ENCODE measurements at places on chromosomes 7 and 10.
A peak's percentile ranks its signal among the peaks of the same experiment; 100 is the strongest.

GRCh38 chr7:110205899-110206298 is 885.0 kb upstream of the LRRN3 start:
- DNase-seq: no peak

- no peak for DNase-seq
Measured at GRCh38 chr7:44819292-44819691, 22.8 kb downstream of the PPIA start.

- no peak for DNase-seq
Measured at GRCh38 chr10:101826852-101827434, 8.7 kb upstream of the OGA start.

DNA sequence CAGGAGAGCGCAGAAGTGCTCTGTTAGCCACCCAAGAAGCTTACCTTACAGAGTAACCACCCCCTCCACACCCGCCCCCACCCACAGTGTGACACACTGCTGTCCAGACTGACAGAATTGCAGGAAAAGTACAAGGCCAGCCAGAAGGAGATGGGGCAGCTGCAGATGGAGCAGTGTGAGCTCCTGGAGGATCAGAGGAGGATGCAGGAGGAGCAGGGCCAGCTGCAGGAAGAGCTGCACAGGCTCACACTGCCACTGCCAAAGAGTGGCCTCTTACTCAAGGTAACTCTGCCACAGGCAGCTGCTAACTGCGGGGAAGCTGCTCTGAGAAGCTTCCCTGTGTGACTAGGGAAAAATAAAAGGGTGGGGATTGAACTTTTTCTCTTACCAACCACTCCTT is 17.6 kb downstream of the CCDC136 start:
- DNase-seq: no peak

GRCh38 chr10:42690449-42691360 is 52.3 kb upstream of the ZNF33B start:
- DNase-seq: peak; percentile 70

GRCh38 chr10:76012716-76013327 is 581.4 kb downstream of the LRMDA start:
- no peak for DNase-seq

GRCh38 chr7:2102375-2102723 is 130.4 kb downstream of the MAD1L1 start:
- no peak for DNase-seq

GRCh38 chr7:30310674-30311362 is 26.4 kb downstream of the ZNRF2 start:
- no peak for DNase-seq

DNA sequence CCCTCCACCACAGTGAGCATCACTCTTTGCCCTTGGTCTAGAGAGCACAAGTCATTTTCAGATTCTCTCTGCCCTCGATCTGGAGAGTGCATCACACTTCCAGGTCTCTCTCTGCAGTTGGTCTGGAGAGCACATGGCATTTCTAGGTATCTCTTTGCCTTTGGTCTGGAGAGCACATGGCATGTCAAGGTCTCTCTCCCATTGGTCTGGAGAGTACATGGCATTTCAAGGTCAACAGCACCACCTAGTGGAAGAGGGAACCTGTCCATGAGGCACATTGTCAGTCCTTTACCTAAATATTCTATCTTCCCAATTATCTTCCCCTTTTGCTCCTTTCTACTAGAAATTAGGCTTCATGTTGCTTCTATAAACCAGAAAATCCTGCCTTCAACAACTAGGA is 1139.4 kb downstream of the XPNPEP1 start:
- peak; percentile 58 for DNase-seq

- no peak for DNase-seq
Measured at GRCh38 chr7:96233084-96233483, 88.8 kb downstream of the SLC25A13 start.

DNA sequence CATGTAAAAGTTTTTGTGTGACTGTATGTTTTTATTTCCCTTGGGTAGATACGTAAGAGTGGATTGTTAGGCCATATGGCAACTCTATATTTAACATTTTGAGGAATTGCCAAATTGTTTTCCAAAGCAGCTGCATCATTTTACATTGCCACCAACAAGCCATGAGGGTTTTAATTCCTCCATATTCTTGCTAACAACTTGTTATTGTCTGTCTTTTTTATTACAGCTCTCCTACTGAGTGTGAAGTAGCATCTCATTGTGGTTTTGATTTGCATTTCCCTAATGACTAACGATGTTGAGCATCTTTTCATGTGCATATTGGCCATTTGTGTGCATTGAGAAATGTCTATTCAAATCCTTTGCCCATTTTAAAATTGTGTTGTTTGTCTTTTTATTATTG is 94.9 kb downstream of the CARD11 start:
- no peak for DNase-seq

All from RPMI8226 (cell line).